ENCODE measurements at places on chromosomes 2 and 18.

DNA sequence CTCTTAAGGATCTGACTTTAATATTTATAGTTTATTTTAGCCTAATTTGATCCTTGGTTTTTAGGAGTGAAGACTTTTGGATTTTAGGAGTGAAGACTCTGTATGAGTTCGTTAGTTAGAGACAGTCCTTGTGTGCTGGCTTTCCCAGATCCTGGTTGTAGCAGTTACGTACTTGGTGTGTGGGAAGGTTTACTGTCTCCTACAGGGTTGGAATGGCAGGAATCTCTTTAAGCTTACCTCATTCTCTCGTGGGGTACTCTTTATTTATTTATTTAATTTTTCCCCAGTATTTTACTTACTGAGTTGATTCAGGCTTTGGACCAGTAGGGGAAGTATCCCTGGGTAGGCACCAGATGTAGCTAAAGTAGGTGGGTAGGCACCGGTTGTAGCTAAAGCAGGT, 1.8 kb upstream of the CXCR2 start:
- DNase-seq: no peak

GRCh38 chr18:25019931-25020330, 332.0 kb downstream of the ZNF521 start:
- DNase-seq: no peak

- DNase-seq: no peak
These were observed 198.9 kb downstream of the BCL2 start for GRCh38 chr18:63120620-63121019.

DNA sequence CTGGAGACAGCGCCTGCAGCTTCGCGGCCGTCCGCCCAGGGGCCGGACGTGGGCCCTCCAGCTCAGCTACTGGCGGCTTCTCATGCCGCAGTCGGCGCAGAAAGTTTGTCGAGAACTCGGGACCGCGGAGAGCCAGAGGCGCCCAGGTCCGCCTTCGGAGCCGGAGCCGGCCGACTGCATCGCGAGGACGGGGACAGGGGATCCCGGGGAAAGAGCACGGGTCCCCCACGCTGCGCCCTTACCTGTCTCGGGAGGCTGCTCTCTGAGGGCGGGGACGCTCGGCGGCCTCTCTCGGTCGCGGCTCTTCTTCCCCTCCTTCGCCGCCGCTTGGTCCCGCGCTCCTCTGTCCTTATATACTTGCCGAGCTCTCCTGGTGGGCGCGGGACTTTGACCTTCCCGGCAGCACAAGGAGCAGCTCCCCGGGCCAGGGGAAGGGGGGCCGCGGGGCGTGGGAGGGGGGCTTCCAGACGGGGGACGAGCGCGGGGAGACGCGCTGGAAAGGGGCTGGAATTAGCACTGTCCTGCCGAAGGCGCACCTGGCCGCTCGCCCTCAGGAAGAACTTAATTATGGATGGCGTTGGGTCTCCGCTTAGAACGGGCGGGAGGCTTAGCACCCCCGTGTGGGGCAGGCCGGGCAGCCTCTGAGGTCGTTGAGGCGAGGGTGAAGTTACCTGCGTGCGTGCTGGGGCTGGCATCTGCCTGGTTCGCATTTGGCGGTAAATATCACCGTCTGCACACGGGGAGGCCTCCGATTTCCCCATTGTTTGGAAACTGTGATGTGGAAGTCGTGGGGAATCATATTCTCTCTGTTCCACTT, at the start of gene POMC:
POMC (minus strand) TSS at position 325 of the 817 bp plus-strand sequence. CDS start 3,808 bp downstream, outside the sequence.
- DNase-seq: peak; percentile 49

GRCh38 chr18:50506362-50506761, 53.5 kb upstream of the MAPK4 start:
- DNase-seq: no peak

- no peak for DNase-seq
These were observed 74.0 kb downstream of the BCL11A start for GRCh38 chr2:60479226-60480088.

DNA sequence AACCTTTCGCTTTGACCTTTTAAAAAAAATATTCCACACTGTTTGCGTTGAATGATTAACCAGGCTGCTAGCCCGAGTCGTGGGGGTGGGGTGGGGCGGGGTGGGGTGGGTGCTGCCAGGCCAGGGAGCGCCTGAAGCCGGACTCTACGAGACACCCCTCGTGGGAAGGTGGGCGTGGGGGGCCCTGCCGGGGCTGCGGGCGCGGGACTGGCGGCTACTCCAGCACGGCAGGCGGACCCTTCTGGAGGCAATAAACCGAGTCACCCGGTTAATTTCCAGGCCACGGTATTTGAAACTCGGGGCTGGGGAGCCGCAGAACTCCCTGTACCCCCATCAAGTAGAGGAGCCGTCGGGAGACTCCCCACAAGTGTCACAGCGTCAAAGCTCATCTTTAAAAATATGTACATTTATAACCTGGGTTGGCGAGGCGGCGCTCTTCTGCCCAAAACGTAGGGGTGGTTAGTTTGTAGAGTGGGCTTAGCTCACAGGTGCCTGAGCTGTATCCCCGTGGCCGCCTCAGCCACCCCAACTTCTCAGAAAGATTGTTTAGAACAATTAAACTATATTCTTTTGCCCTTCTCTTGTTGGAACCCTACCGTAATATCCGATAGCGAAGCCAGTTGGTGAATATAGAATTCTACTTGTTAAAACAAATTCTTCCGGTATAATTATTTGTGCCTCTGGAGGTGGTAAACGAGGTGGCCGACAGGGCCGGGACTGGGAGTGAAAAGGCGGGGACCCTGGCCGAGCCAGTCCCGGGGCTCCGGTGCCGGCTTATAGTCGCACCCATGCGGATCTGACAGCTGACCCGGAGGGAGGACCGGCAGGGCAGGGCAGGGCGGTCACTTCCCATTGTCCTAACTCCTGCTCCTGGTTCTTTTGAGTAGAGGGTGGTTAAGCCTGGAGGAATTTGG, 1.4 kb downstream of the B3GNT2 start:
- peak; percentile 21 for DNase-seq

DNA sequence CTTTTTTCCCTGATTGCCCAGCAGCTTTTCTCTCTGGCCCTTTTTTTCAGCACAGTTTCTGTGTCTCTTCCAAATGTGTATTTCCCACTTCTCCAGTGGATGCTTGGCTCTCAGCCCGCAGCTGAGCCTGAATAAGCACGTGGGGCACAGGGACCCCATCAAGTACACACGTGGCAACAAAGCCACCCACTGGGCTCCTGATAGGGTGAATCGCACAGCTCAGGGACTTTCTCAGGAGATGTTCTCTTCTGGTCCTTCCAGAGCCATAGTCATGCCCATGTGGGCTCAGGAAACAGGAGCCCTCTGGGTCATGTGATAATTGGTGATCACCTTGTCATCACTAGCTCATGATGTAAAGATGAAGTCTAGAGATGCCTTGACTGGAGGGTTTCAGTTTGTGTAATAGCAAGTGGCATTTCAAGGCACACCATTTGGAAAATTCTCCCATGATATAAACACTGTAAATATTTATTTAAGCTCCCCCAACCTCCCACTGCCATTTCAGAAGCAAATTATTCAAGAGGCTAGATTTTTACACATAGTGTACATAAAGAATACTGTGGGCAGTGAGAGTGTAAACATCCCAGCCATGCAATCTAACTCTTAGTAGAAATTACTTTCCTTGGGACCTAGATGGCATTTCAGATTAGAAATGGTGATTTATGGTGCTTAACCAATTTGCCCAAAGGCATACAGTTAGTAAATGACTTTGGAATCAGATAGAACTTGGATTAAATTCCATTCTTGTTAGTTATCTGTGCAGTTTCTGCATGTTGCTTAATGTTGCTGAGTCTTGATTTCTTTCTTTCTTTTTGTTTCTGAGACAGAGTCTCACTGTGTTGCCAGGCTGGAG, 597.5 kb downstream of the SLC4A3 start:
- DNase-seq: peak; percentile 90

DNA sequence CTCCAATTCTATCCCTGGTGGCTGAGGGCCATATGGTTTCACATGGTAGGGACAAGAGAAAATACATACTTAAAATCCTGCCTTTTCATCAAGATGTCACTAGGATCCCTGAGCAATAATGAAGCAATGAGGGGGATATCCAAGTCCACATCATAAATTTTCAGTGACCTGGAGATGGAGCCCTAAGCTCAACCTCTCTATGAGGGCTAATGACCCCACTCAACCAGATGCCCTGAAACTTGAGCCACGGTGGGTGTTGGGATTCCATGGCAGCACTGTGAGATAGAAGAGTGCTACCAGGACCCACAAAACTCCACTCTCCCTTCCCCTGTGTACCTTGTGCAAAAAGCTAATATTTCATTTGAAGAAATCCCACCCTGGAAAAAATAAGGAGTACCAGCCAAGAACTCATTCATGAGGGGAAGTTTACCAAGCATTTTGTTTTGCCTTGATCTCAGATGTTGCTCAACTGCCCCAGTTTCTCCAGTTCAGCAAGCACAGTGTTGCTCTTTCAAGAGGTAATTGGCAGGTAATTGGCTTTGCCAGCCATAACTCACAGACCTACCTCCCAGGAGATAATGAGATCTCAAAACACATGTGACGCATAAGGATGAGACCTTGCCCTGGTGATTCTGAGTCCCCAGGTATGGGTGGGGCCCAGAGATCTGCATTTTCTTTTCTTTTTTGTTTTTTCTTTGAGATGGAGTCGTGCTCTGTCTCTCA, 51.0 kb upstream of the TTC39C start:
- DNase-seq: no peak

- DNase-seq: no peak
These were observed 134.7 kb downstream of the ZNF407 start for GRCh38 chr18:74732380-74732779.
